ENCODE measurements at places on chromosomes 11 and 22.

DNA sequence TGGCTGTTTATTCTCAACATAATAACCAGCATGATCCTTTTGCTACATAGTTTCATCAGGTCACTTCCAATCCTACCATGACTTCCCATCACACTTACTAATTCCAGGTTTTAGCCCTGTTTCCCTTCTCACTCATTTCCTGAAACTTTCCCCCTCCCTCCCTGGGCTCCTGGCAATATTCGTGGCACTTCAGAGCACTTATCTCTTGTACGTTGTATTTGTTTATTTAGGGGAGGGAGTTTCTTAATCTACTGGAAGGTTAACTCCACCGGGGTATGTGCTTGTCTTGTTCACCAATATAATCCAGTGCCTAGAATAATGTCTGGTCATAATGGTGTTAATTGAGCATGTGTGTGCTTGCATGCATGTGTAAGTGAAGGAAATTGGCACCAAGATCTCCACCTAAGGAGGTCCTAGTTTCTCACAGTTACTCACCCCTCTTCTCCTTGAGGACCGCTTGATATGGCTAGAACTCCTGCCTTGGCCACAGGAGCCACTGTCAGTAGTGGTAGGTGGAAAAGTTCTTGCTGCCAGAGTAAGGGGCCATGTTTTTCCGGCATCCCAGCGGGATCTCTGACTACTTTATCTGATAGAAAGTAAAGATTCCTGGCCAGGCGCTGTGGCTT is 11.7 kb downstream of the EIF3L start:
- peak; percentile 52 for DNase-seq

- peak; percentile 7 for DNase-seq
Observed at GRCh38 chr11:26623076-26623659, 51.1 kb upstream of the MUC15 start.

DNA sequence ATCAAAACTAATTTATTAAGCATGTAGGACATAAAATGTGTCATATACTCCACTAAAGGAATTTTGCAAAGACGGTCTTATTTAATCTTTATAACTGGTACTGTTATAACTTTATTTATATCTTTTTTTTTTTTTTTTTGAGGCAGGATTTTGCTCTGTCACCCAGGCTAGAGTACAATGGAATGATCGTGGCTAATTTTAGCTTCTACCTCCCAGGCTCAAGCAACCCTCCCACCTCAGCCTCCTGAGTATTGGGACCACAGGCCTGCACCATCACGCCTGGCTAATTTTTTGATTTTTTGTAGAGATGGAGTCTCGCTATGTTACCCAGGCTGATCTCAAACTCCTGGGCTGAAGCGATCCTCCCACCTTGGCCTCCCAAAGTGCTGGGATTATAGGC is 31.4 kb upstream of the PCF11 start:
- no peak for DNase-seq

DNA sequence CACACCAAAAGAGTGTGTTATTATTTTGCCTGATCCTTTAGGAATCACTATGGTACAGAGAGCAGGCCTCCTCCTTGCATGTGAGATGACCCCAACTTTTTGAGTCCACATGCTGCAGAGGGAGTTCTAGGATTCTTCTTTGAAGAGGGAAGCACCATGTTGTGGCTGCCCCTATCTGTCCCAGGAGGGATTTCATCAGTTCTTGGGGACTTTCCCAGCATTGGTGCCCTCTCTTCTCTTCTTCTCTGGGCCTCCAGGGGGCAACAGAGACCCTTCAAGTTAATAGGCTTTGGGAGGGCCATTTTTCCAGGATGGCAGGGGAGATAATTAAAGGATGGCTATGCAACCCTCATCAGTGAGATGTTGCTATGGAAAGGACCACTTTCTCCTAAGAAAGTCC is 3.6 kb downstream of the MMP1 start:
- DNase-seq: no peak

DNA sequence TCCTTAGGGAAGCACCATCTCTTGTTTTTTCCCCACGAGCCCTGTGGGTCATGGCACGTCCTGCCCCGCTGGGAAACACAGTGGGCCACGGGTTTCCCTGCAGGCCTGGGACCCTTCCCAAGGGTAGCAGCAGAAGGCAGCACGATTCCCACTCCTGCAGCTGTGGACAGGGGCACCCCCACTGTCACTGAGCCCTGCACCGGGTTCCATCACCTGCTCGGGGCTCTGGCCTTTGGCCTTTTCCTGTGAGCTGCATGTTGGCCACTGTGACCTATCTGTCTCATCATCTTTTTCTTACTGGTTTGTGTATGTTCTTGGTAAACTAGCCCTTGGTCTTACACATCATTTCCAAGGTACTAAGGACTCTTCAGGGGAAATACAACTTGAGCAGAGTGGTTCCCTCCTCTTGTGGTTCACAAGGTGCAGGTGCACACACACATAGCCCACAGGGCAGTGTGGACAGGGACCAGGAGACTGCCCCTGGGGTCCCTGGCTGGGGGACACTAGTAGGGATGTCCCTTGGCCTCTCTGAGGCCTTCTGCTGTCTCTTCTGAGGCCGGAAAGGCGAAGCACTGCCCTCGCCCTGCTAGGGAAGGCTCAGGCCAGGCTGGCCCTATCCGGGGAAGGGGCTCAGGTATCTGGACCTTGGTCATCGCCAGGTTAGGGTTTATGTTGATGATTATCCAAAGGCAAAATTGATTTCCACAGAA is 19.0 kb upstream of the TXNRD2 start:
- DNase-seq: no peak

- DNase-seq: no peak
Observed at GRCh38 chr11:15568440-15568839, 453.7 kb downstream of the INSC start.

DNA sequence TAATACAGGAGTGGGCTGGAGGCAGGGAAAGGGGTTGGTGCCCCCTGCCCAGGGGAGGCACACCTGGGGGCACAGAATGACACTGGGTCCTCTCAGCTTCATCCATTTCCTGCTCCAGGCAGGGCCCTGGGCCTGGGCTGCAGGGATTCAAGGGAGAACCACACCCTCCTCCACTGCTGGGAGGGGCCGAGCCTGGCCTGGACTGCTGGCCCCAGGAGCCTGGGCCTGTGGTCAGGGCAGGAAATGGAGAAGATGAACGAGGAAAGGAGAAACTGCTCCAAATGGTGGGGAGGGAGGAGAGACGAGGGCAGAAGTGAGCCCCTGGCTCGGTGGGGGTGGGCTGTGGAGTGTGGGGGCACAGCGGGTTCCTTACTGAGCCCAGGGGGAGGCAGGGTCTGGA is 38.1 kb upstream of the KCNQ1OT1 start:
- peak; percentile 64 for DNase-seq

DNA sequence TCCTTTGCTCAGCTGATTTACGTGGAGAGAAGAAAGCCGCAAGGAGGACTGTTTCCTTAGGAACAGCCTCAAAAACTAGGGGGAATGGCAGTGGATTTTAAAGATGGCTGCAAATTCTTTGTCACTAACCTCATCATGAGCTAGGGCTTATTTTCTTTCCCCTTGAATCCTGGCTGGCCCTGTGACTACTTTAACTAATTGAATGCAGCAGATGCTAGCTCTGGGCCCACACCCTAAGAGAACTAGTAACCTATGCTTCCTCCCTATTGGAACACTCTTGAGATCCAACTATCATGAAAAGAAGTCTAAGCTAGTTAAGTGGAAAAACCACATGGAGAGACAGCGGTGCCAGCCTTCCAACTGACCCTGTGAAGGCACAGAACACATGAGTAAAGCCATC is 421.3 kb upstream of the NARS2 start:
- DNase-seq: no peak

GRCh38 chr11:76035020-76035419 is 171.3 kb downstream of the WNT11 start:
- DNase-seq: no peak

- DNase-seq: peak; percentile 84
Observed at GRCh38 chr22:39283322-39284141, 35.9 kb downstream of the RPL3 start.
